ENCODE measurements at places on chromosomes 5 and 9.

GRCh38 chr5:174424219-174425053 lies 299.9 kb upstream of the MSX2 start:
- DNase-seq: no peak

DNA sequence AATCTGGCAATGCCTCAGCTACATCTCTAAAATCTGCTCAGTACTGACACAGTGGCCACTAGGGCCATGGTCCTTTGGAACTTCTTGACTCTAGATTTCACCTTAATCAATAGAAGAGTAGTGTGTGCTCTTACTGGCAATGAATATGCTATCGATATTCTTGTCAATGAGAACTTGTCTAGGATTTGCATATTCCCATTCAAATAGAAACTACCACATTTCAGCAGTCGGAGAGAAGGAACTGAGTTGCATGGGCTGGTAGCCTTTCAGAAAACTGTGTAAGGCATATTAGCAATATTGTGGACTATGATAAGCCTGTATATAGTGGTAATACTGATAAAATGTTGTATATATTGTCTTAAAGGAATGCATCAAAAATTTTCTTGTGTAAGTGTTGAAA lies 45.3 kb upstream of the NAA35 start:
- no peak for DNase-seq

DNA sequence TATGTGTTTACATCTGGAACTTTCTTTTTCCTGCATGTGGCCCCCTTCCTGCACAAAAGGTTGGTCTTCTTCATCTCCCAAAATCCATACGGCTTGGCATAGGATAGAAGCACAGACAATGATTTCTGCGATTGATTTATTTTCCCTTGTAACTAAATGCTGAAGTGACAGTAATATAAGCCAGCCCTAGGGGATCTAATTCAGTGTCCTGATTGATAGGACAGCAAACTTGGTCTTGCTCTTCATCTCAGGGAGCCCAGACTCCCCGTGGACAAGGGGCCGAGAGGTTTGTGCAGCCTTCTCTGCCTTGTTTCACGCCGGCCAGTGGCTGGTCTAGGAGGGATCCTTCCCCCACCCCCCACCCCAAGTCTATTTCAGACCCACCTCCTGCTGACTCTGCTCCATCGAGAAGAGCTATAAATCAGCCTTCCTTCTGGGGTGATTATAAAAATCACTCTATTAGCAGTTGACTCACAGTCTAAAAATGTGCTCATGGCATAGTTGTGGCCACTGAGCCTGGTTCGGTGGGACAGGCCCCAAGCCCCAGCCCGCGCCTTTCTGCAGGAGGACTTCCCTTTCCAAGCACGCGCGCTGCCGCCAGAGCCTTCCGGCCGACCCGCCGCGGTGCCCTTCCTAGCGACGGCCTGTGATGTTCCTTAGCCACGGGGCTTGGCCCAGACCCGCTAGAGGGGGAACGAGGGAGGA lies 89.8 kb upstream of the COL5A1 start:
- no peak for DNase-seq

GRCh38 chr9:130226112-130226511 lies 39.4 kb upstream of the HMCN2 start:
- DNase-seq: no peak

DNA sequence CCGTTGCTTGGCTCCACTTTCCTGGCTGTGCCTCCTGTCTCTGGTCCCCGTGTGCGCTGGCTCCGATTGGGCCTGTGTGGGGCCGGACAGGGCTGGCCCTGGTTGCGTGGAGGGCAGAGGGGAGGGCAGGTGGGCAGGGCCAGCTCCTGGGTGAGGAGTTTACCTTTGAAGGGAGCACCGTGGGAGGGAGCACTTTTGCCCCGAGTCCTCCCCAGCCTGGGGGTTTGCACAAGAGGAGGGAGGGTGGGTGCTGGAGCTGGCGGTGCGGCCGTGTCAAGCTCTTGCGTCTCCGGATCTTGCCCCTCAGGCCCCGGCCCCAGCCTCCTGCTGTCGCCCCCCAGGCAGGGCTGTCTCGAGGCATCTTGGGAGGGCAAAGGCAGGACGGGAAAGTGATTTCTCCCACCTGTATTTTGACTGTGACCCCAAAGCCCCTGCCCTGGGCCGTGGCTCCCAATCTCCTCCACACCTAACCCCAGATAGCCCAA lies 48.3 kb upstream of the EXOC3 start:
- no peak for DNase-seq

- no peak for DNase-seq
These were observed 542.5 kb downstream of the TLE1 start for GRCh38 chr9:81146684-81147337.

- no peak for DNase-seq
These were observed 46.0 kb downstream of the CRB2 start for GRCh38 chr9:123401879-123402513.

GRCh38 chr9:85130260-85130659 lies 460.7 kb downstream of the NTRK2 start:
- no peak for DNase-seq

- DNase-seq: no peak
These were observed 35.4 kb downstream of the HK3 start for GRCh38 chr5:176863765-176864098.

- no peak for DNase-seq
These were observed 70.3 kb downstream of the INIP start for GRCh38 chr9:112647596-112647995.

GRCh38 chr5:104859437-104859836 lies 1296.8 kb upstream of the NUDT12 start:
- DNase-seq: no peak

GRCh38 chr9:69122082-69122548 lies 52.0 kb upstream of the TJP2 start:
- peak; percentile 51 for DNase-seq

GRCh38 chr9:71765693-71766092 lies 2.6 kb downstream of the CEMIP2 start:
- DNase-seq: no peak

- DNase-seq: no peak
These were observed 6.4 kb downstream of the TSPAN17 start for GRCh38 chr5:176653401-176654385.
